CD4-positive, alpha-beta T cell treated with Interferon gamma for 1 hour (primary cell): ENCODE measurements at places on chromosomes 1 and 21.

- DNase-seq = peak; percentile 66
Observed at GRCh38 chr1:59506952-59507351, 210.1 kb downstream of the FGGY start.

DNA sequence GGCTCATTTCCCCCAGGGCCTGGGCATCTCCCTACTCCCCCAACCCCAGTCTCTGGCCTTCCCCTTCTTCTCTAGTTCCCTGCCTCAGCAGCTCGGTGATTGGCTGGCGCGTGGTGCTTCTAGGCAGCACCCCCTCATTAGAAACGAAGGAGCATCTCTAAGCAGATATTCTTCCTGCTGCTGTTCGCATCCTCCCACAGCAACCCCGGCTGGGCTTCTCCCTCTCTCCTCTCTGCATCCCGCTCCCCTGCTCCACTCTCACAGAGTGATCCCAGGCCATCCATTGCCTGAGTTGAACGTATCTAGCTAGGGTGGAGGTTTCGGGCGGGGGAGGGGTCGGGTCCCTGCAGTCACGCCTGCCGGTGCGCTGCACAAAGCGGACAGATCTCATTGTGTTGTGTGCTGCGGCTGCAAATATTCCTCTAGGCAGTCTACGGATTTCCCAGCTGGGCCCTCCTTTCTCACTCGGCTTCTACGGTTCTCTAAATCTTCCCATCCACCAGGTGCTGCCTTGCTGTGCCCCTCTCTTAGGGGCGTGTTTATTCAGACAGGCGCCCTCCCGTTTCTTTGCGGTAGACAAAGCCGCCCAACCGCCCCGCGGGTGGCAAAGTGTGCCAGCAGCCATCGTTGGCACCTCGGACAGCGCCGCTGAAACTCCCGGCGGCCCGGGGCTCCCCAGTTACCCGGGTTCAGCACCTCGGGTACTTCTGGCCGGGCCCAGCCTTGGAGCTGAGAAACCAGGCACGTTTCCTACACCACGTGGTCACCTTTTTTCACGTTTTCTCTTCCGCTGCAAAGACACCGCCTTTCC lies 2.2 kb downstream of the CACNA1E start:
- no peak for DNase-seq

DNA sequence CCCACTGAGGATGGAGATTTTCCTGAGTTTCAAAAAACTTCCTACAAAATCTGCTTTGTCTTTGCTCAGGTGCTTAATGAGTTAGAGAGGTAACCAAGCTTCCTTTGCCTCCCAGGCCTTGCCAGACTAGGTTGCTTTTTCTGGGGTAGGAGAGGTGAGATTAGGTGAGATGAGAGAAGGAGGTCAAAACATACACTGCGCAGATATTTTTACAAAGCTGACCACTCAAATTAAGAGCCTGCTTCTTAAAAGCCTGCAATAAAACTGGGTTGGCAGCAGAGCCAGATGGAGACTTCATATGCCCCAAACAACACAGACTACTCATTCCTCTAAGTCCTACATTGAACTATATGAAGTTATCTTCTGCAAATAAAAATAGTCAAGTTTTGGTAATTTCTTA lies 352.5 kb downstream of the NUF2 start:
- no peak for DNase-seq

DNA sequence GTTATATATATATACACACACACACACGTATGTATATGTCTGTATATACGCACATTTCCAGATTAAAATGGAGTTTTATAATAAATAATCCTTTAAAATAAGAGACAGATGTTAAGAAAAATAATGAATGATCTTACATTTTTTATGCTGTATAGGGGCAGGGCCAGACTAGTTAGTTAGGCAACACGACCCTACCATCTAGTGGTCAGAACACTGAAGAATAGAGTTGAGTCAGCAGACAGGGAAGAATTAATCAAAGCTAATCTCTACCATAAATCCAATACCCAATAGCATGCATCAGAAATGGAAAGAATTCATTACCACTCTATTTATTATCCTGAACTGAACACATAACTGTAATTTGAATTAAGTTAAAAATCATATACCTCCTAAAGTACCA lies 156.7 kb downstream of the BRINP3 start:
- DNase-seq = no peak

DNA sequence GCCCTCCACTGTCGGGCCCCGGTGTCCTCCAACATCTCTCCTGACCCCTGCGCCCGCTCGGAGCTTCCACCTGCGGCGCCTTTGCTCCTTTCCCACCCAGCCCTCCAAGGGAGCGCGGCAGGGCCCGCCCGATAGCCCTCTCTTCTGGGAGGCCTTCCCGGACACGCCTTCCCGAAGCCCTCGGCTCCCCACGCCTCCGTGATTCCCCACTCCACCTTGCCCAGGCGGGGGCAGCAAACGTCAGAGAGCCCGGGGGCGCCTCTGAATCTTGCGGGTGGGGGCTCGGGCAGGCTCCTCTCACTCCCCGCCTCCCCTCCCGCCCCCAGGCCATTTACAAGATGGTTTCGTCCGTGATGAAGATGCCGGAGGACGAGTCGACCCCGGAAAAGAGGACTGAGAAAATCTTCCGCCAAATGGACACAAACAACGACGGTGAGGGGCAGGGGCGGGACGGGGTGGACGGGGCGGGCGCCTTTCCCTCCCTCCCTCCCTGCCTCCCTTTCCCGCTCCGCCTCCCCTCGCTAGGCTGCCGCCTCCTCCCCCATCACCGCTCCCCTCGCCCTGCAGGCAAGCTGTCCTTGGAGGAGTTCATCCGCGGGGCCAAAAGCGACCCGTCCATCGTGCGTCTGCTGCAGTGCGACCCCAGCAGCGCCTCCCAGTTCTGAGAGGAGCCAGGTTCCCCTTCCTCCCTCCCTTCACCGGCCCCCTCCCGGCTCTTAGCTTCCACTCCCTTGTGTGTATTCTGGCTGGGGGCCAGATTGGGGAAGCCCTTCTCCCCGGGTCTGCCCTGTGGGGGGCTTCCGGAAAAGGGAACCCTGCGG lies 7.1 kb downstream of the HPCA start:
- no peak for DNase-seq

- peak; percentile 26 for DNase-seq
Observed at GRCh38 chr1:111476761-111477309, 3.1 kb downstream of the C1orf162 start.

DNA sequence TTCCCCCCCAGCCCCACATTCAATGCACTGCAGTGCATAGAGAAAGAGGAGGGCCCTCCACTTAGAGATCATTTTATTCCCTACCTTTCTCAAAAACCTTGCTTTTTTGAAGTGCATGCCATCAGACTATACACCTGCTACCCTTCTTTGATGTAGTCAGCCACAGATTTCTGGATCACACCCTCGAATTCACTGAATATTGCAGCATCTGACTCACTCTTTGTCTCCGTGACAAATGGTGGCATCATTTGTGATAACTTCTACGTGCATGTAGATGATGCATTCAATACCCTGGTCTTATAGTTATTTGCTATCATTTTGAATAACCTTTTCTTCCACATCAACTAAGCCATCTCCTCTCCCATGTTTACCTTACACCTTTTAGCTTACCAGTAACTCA lies 310.3 kb upstream of the SGIP1 start:
- DNase-seq = no peak

- no peak for DNase-seq
Observed at GRCh38 chr1:180937624-180938225, 25.0 kb downstream of the KIAA1614 start.

- no peak for DNase-seq
Observed at GRCh38 chr1:197213193-197213592, 54.9 kb upstream of the CRB1 start.

DNA sequence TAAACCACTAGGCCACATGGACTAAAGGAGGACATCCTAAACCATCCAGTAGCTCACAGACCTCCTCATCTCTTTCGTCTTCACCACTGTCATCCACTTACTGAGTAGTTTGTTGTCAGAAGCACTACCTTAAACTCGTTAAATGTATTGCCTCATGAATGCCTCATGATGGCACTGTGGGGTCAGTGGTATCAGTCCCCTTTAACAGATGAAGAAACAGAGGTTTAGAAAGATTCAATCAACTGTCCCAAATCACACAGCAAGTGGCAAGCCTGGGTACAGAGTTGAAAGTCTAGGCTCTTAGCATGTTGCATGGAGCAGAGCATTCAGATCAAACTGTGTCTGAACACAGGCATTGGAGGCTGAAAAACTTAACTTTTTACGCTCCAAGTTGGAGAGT lies 183.6 kb upstream of the KIAA0040 start:
- DNase-seq = no peak

- DNase-seq = no peak
Observed at GRCh38 chr1:102833151-102833550, 275.2 kb downstream of the COL11A1 start.

- no peak for DNase-seq
Observed at GRCh38 chr1:184388971-184389370, 2.1 kb downstream of the C1orf21 start.

DNA sequence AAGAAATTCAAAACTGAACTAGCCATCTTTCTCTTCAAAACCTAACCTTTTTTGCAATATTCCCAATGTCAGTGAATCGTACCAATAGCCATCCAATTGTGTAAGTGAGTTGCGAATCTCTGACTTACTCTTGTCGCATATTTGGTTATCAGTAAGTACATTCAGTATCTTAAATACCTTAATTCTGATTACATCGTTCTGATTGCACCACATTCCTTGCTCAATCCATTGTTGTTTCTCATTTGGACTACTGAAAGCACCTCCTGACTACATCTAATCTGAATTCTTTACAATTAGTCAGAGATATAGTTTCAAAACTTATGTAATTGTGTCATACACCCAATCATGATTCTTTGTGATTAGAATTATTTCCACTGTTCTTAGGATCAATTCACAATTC lies 16.8 kb upstream of the BRINP3 start:
- DNase-seq = no peak

- no peak for DNase-seq
Observed at GRCh38 chr1:33814166-33814565, 49.7 kb upstream of the HMGB4 start.

- peak; percentile 2 for DNase-seq
Observed at GRCh38 chr1:192945390-192946130, 113.6 kb downstream of the UCHL5 start.

- peak; percentile 61 for DNase-seq
Observed at GRCh38 chr1:209860293-209860881, 32.6 kb downstream of the UTP25 start.

DNA sequence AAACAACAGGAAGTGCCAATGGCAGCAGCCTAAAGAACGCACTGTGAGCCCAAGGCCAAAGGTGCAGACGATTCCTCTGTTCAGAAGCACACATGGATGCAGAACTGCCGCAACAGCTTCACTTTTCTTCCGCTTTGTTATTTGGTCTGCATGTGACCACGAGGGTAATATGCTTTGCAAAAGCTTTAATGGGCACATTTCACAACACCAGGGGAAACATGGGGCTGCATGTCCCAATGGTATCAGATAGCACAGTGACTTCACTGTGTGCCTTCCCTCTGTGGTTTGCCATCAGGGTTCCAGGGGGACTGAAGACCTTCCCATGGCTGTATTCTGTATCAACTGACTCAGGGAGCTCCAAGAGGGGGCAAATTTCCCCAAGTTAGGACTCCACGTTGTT lies 28.3 kb downstream of the THAP3 start:
- no peak for DNase-seq

- DNase-seq = no peak
Observed at GRCh38 chr1:173758980-173759379, 44.2 kb downstream of the KLHL20 start.

- peak; percentile 41 for DNase-seq
Observed at GRCh38 chr1:1630965-1631781, 800 bp upstream of the MMP23B start.

GRCh38 chr1:67817319-67817718 lies 15.9 kb downstream of the GNG12 start:
- no peak for DNase-seq

GRCh38 chr1:86582161-86582560 lies 35.3 kb downstream of the CLCA4 start:
- DNase-seq = no peak

DNA sequence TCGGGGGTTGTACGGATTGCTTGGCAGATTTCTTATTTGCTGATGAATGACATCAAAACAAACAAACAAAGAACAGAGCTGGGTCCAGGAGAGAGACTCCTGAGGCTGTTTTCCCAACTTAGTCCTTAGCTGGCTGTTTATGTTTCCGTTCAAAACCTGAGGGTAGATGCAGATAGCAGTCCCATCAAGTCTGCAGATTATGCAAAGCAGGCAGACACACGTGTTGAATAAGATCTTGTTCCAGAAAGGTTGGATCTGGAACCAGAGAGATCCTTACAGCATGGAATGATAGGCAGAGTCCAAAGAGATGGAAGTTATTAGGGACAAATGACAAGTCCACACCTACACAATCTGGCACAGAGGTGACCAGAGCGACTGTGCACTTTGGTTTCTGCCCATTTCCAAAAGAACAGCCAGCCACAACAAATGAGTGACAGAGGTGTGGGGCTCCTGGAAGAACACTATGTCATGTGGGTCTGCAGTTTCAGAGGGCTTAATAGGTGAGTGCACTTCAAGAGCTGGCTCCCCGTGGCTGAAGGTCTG lies 65.5 kb downstream of the MAN1C1 start:
- DNase-seq = no peak

GRCh38 chr21:41927727-41928409 lies 25.9 kb downstream of the C2CD2 start:
- peak; percentile 17 for DNase-seq

- no peak for DNase-seq
Observed at GRCh38 chr1:81836007-81836626, 35.4 kb downstream of the ADGRL2 start.

DNA sequence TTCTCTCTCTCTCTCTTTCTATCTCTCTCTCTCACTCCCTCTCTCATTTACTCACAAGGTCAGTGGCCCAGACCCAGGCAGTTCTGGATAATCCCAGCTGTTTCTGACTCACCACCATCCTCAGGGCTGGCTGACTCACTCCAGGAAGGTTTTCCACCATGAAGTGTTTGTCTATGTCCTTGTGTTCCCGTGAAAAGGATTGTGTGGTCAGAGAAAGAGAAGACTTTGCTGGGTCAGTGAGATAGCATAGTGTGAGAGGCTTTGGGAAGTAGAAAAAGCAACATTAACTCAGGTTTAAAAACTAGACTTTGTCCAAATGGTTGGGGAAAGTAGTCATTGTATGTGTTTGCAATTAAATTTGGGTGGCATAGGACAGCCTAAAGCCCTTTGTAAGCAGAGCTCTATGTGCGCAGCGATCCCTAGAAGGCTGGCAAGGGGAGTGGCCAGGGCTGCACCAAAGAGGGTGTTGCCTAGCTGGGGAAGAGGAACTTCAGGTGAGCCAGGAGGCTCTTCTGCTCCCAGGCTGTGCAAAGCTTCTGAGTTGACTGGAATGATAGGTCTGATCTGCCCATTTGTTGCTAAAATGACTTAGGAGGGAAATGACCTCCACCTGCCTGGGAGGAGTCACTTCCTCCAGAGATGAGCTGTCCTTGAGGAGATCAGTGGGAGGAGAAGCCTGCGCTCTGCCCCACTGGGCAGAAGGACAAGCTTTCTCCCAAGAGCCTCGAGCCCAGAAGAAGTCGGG lies 4.9 kb upstream of the CAPN2 start:
- no peak for DNase-seq

- DNase-seq = peak; percentile 25
Observed at GRCh38 chr1:48817505-48818114, 40.9 kb upstream of the BEND5 start.

DNA sequence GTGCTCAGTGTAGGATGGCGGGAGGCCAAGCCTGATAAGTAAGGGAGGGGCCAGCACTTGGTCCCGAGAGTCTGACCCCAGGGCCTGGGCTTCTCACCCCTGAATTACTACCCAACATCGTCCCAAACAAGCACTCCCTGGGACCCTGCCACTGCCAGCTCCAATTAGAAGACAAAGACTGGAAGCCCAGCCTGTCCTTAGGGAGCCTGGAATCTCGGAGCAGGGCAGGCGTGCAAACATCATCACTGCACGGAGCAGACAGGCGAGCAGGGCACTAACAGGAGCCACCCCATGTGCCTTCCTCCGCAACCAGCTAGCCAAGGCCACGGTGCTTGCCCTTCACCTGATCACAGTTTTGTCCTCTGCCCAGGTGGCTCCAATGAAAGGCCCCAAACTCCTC lies 23.2 kb downstream of the KCNAB2 start:
- no peak for DNase-seq
